AG10803 (cell line): ENCODE measurements at places on chromosomes 5 and 9.
A peak's percentile ranks its signal among the peaks of the same experiment; 100 is the strongest.

- no peak for DNase-seq
Observed at GRCh38 chr9:6973762-6974161, 216.0 kb downstream of the KDM4C start.

GRCh38 chr5:74500110-74500917, 140.2 kb downstream of the ENC1 start:
- DNase-seq = no peak

GRCh38 chr5:100832252-100833230, 70.5 kb downstream of the ST8SIA4 start:
- DNase-seq = no peak

GRCh38 chr5:40904205-40904993, 4.9 kb upstream of the C7 start:
- DNase-seq = peak; percentile 61

GRCh38 chr5:107253246-107253645, 417.5 kb downstream of the EFNA5 start:
- no peak for DNase-seq

- DNase-seq = no peak
Observed at GRCh38 chr9:106032978-106033377, 338.6 kb downstream of the TMEM38B start.

- no peak for DNase-seq
Observed at GRCh38 chr5:75632321-75632720, 21.1 kb downstream of the ANKDD1B start.

GRCh38 chr9:78622126-78622525, 325.2 kb downstream of the PSAT1 start:
- peak; percentile 40 for DNase-seq

GRCh38 chr5:177412603-177413233, 3.4 kb upstream of the F12 start:
- no peak for DNase-seq

- DNase-seq = peak; percentile 31
Observed at GRCh38 chr5:50958852-50959457, 292.5 kb downstream of the PARP8 start.

DNA sequence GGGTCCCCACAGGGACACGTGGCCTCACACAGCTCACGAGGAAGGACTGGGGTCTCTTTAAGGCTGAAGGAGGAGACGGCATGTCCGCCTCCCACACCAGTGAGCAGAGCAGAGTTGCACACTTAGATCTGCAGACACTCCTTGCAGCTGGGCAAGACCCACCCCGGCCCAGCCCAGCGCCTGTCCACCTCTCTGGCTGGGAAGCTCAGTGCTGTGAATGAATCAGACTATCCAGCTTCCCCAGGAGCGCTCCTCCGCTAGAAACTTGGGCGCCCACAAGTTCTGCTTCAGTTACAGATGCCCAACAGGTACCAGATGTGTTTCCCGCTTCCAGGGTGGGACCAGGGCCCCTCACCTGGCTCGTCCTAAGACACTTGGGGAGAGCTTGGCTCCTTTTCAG, 78.9 kb downstream of the NSUN2 start:
- no peak for DNase-seq

GRCh38 chr9:36258996-36259533, 817 bp upstream of the GNE start:
- peak; percentile 25 for DNase-seq

DNA sequence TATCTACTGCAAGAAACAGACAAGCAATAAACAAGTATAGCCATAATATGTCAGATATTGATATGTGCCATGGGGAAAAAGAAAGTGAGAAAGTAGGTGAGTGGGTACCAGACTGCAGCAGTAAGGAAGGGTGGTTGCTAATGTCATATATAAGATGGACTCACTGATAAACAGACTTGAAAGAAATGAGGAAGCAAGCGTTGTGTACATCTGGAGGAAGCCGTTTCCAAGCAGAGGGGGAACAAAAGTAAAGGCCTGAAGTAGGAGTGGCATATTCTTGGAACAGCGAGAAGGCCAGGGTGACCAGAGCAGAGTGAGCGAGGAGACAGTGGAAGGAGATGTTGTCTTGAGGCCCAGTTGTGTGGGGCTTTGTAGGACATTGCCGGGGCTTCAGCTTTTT, 142.2 kb upstream of the MAP3K1 start:
- DNase-seq = no peak

- no peak for DNase-seq
Observed at GRCh38 chr5:83145241-83145640, 67.9 kb downstream of the XRCC4 start.

GRCh38 chr5:95733107-95733665, 2.0 kb downstream of the RHOBTB3 start:
- DNase-seq = no peak

GRCh38 chr5:9932770-9933169, 302.6 kb upstream of the TAS2R1 start:
- DNase-seq = peak; percentile 61

GRCh38 chr5:68528821-68529273, 313.3 kb downstream of the PIK3R1 start:
- DNase-seq = no peak

DNA sequence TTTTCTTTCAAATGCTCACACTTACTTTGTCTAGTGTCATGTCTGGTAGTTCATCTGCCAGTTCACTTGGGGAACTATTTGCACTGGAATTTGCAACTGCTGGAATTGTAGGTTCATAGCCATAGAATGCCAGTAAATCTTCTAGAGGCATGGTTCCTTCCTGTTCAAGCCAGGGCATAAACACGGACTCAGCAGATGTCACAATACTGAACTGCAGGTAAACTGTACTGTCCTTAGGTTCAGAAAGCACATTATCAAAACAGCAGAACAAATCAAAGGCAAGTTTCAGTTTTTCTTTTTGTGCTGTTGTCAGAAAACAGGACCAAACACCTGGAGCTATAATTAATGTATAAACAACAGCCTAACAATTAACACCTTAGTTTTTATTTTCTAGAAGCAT, 13.1 kb downstream of the MIER3 start:
- DNase-seq = no peak

- no peak for DNase-seq
Observed at GRCh38 chr9:72257814-72258213, 107.2 kb downstream of the ZFAND5 start.

GRCh38 chr5:139569270-139569955, 8.3 kb downstream of the UBE2D2 start:
- no peak for DNase-seq

DNA sequence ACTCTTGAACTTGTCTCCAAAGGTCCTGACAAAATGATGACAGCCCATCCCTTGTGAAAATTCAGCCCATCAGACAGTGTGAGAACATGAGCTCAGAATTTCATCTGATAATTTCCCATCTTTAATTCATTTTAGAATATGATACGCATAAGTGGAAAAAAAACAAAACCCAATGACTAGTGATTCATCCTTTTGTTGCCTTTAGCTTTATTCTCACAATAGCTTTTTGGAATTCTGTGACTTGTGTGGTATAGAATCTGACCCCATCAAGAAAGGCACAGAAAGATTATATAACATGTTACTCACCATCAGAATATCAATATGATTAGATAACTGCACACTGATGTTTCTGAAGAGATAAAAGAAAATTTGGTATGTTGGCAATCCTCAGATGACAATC, 16.1 kb upstream of the TMED7 start:
- no peak for DNase-seq

- no peak for DNase-seq
Observed at GRCh38 chr5:124310453-124310852, 436.0 kb downstream of the ZNF608 start.

DNA sequence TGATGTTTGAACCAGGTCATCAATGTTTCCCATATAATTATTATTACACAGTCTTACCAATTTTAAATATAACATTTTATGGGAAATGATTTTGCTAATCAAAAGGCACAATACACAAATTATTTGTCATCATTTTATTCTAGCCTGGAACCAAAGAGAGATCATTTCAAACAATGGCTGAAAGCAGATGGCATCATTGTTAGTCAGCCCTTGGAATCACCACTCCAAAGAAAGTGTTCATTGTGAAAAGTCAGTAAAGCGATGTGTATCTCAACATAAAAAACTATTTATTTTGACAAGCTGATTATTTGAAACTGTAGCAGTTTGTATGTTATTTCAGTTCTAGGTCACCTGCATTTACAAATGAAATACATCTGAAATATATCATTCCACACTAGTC, 1068.7 kb downstream of the CDH12 start:
- DNase-seq = no peak

DNA sequence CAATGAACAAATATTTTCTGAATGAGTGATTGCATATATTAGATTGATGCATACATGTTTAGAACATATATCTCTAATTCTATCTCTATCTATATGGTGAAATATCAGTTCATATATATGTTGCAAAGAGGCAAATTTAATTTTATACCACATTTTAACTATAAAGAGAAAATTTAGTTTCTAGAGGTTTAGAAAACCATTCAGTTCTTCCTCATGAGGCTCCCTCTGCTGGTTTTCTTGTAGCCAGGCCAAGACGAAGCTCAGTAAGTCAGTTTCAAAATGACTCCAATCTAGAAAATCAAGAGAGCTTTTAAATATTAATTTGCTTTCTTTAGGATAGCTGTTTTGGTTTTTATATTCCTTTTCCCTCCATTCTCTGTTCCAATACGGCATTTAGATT, 312.1 kb downstream of the TMEM232 start:
- DNase-seq = peak; percentile 42

- DNase-seq = peak; percentile 6
Observed at GRCh38 chr5:79396265-79396664, 117.7 kb downstream of the HOMER1 start.

- DNase-seq = no peak
Observed at GRCh38 chr9:87874304-87874623, 8.4 kb upstream of the SPATA31E1 start.

GRCh38 chr5:93717162-93717561, 24.2 kb downstream of the POU5F2 start:
- DNase-seq = peak; percentile 15

- DNase-seq = peak; percentile 96
Observed at GRCh38 chr5:148912714-148913398, 86.4 kb downstream of the ADRB2 start.

GRCh38 chr9:129900263-129901027, 65.2 kb downstream of the USP20 start:
- DNase-seq = no peak

DNA sequence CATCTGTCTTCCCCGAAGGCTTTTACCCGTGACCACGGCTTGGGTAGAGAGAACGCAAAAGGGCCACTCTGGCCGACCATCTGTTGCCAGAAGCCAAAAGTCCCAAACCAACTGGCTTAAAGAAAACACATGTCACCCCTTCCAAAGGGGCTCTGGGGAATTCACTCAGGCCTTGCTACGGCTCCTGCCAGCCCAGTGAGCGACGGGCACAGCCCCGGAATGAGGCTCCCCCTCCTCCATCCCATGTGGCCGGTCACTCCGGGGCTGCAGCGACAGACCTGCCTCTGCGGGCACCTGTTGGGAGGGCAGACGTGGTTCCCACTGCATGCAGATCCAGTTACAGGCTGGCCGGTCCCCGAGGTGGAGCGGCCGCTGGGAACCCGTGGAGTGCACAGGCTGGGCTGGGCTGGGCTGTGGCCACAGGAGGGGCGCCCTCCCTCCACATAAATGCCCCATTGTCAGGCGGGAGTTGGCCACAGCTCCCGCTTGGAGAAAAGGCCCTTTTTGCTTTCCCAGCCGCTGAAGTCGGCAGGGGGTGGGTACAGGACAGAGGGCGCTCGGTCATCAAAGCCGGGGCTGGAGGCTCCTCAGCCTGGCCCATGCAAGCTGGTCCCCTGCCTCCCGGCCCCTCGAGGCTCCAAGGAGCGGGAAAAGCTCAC, 19.9 kb downstream of the NOTCH1 start:
- DNase-seq = no peak

GRCh38 chr9:89145097-89145496, 33.5 kb downstream of the SHC3 start:
- DNase-seq = no peak

DNA sequence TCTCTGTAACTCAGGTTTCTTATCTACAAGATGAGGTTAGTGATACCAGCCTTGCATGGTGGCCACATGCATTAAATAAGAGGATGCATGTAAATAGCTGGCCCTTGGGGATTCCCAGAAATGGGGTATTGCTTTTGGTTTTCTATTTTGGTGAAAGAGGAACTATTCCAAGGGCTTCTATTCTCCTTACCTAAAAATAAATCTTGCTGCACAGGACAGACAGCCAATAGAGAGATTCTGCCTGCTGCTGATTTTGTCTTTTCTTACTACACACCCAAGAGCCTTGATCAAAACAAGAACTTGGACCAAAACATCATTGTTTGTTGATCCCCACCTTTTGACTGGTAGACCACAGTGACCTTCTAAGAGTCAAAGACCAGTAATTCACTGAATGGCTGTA, 161.8 kb downstream of the PJA2 start:
- DNase-seq = no peak

DNA sequence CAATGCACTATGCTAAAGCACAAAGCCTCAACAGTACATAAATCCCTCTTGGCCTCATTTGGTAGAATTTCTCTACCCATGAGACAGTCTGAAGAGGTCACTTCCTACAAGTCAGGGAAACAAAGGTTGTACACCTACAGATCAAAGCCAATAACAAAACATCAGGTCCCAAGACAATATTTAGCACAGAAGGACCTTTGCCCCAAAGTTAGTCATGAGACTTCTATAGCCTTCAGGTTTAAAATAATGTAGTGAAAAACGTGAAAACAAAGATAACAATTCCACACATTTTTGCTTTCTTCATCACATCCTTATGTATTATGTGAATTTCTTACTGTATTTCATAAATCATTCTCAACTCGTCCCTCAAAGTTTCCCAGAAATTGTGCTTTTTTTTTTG, 15.8 kb downstream of the AFF4 start:
- DNase-seq = peak; percentile 53

DNA sequence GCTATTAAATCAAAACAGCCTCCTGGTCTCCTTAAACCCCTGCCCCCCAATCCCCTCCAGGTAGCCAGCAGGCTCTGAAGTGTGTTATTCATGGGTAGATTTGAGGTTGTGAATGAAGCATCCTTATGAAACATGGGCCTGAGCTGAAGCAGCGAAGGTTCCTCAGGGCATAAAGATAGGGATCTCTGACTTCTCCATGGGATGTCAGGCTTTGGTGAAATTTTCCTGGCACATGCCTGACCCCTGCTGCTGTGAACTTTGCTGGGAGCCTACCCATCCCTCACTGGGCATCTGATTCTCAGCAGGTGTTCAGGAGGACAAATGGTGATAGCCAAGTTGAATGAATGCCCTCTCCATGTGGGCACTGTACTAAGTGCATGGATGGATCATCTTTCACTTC, 250.3 kb downstream of the ASTN2 start:
- no peak for DNase-seq

GRCh38 chr5:146027751-146028150, 77.6 kb downstream of the PLAC8L1 start:
- no peak for DNase-seq

DNA sequence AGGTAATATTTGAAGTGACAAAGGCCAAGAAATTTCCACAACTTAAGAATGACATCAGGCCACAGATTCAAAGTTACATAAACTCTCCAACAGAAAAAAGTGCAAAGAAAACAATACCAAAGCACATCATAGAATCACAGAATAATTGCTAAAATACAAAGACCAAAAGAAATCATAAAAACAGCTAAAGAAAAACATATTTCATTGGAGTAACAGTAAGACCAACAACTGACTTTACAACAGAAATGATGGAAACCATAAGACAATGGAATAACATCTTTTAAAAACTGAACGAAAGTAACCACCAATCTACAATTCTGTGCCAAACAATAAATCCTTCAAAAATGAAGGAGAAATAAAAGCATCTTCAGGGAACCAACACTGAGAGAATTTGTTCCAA, 38.3 kb downstream of the ZDHHC21 start:
- DNase-seq = no peak

GRCh38 chr9:129542741-129543140, 78.2 kb downstream of the C9orf50 start:
- DNase-seq = no peak

- DNase-seq = no peak
Observed at GRCh38 chr9:33177639-33178038, 10.5 kb upstream of the B4GALT1 start.
